Cardiac fibroblast (primary cell): ENCODE measurements at places on chromosomes 11 and 22.

- no peak for DNase-seq
These were observed 12.0 kb upstream of the TMPRSS13 start for GRCh38 chr11:117941163-117941707.

GRCh38 chr11:77726524-77726923 is 88.9 kb upstream of the CLNS1A start:
- peak; percentile 2 for DNase-seq

- DNase-seq = no peak
These were observed 40.3 kb upstream of the ZBED5 start for GRCh38 chr11:10898003-10898762.

GRCh38 chr11:80355251-80355650 is 914.4 kb upstream of the TENM4 start:
- DNase-seq = no peak

- no peak for DNase-seq
These were observed 202.9 kb upstream of the KIRREL3 start for GRCh38 chr11:127203490-127203889.

GRCh38 chr11:7495882-7496551 is 10.7 kb downstream of the OLFML1 start:
- no peak for DNase-seq

- peak; percentile 76 for DNase-seq
These were observed 34.4 kb upstream of the SMTN start for GRCh38 chr22:31046539-31047226.

GRCh38 chr22:23675502-23676415 is 15.1 kb upstream of the RGL4 start:
- DNase-seq = peak; percentile 31

DNA sequence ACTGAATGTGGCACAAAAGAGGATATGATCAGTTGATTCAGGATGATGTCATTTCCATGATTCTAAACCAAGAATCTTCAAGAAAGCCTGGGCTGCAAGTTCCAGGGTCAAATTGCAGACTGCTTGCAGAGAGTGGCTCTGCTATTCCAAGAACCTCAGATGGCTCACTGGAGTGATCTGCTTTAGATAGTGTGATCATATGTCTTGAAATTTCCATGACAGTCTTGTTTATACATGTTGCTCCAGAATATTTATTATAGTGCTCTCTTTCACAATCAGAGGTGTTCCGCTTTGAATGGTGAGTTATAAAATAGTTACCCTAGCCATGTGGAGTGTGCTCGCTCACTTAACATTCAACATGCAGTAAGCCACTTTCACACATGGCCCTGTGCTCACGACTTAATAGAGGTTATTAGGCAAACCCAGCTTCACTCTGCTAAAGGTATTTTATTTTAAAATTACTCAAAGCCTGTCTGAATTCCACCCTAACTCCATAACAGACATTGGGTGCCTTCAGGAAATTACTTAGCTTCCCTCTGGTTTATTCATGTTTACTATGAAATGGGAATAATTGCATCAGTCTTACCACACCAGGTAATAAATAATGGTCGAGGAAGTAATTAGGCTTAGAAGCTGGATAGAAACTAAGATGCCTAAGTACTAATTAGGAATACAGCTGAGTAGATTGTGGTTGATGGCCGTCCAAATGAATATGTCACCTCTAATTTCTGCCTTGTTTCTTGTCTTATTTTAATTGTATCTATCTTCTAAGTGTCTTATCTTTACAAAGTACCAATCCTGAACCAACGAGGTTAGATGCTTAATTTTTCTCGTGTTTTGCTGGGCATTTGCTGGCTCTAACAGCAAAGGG is 187.9 kb downstream of the ETS1 start:
- peak; percentile 56 for DNase-seq

- DNase-seq = peak; percentile 10
These were observed 169.4 kb upstream of the SYT13 start for GRCh38 chr11:45455536-45455935.

DNA sequence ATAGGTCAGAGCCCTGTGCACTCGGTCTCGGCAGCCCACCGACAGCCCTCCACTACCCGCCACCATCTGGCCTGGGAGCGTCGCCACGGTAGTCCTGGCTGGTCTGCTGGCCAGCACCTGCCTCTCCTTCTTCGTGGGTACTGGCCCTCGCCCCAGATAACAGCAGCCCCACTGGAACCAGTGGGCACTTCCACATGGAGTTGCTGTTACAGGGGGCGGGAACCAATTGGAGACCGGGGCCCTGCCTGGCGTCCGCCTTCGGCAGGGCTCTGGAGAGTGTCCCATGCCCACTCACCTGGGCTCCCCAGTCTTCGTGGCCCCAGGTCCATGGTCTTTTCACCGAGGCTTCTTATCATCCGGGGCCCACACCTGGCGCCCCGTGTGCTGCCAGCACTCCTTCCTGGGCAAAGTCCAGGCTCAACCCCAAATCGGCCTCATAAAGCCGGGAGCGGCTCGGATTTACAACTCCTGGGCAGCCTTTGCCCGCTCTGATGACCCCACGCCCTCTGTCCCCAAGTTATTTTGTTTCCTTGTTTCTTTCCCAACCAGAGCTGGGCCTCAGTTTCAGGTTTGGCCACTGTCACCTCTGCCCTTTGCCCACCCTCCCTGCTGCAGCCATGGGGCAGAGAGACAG is 12.9 kb upstream of the EHD1 start:
- no peak for DNase-seq

GRCh38 chr11:92035488-92035887 is 189.1 kb upstream of the FAT3 start:
- DNase-seq = no peak

DNA sequence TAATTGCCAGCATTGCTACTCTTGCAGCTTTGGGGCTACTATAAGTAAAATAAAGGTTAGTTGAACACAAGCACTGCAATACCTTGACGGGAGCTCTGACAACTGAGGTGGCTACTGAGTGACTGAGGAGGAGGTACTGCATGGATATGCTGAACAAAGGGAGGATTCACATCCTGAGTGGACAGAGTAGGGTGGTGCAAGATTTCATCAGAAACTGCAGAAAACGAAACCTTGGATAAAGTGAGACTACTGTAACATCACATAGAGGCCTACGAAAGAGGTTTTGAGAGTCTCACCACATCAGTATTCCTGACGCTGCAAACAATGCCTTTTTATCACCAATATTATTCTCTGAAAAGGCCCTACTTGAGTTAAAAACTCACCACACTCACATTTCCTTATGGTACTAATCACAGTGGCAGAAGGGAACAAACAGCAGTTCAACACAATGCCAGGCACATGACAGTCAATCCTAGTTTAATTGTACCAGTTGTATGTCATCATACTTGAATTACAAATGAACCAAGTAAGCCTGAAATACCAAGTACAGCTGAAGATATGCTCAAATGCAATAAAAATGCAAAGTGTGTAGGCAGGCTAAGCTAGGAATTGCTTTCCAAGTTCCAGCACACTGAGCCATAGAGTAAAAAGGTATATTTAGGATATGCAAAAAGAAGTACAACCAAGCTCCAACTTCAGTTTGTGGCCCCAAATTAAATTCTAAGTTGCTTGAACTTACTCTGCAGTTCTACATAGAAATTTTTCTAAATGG is 4.0 kb upstream of the GPR83 start:
- no peak for DNase-seq

- DNase-seq = no peak
These were observed 79.2 kb upstream of the OR5AK2 start for GRCh38 chr11:56909563-56909962.

GRCh38 chr11:74100735-74101134 is 70.1 kb downstream of the C2CD3 start:
- DNase-seq = no peak

- no peak for DNase-seq
These were observed 1.4 kb downstream of the CHRNA10 start for GRCh38 chr11:3669742-3670183.

DNA sequence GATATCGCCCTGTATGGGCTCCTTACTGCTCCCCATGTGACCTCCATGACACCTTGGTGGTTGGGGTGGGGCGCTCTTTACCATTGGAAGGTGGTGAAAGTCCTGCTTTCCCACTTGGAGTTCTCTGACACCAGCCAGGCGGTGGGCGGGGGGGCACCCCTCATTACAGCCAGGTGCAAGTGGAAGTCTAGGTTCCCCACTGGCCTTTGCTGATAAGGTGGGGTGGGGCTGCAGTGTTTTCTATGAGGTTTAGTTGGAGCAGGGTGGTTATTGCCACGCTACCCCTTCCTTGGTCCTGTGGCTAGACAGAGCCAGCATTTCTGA is 5.5 kb upstream of the SLC37A2 start:
- DNase-seq = no peak

GRCh38 chr11:119361056-119361787 is 14.7 kb upstream of the MFRP start:
- peak; percentile 74 for DNase-seq

GRCh38 chr22:48070760-48071159 is 1308.3 kb downstream of the TBC1D22A start:
- DNase-seq = no peak
